CD4-positive, alpha-beta T cell treated with Interleukin-17A for 1 hour (primary cell): ENCODE measurements at places on chromosomes 6 and 20.

DNA sequence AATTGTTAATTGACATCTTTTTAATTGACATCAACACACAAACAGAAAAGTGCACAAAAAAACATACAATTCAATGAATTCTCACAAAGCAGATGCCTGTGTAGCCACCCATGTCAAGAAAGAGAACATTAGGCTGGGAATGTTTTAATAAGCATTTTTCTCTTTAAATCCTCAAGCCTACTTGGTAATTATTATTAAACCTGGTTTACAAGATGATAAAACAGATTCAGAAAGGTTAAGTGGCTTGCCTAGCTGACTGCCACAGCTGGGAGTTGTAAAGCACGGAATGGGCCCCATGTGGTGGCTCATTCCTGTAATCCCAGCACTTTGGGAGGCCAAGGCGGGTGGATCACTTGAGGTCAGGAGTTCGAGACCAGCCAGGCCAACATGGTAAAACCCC, 90.0 kb upstream of the AKAP12 start:
- no peak for DNase-seq

DNA sequence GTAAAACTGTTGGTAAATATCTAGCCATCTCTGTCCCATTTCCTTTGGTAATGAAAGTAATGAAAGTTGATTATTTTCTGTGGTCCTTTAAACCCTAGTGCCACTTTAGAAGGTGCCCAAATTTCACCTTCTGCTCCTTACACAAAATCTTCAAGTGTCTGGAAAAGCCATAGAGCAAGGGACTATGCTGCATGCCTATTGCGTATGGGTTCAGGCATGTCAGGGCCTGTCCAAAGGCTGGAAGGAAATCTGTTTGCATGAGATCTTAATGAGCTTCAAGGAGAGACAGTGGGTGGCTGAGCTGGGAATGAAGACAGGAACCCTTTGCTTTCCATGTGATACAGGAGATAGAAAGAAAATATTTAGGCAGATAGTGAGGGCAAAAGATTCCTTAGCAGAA, 66.6 kb upstream of the CCN6 start:
- DNase-seq: no peak

DNA sequence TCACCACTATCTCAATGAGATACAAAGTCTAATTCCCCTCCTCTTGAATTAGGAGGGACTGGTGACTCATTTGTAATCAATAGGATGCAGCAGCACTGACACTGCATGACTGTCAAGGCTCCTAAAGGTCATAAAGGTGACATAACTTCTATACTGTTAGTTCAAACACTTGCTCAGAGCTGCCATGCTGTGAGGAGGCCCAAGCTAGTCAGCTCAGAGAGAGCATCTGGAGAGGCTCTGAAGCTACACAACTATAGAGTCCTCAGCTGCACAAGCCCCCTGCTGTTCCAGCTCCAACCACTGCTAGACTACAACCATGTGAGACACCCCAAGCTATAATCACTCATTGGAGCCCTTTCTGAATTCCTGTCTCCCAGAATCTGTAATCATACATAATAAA, 17.0 kb upstream of the HEY2 start:
- no peak for DNase-seq

DNA sequence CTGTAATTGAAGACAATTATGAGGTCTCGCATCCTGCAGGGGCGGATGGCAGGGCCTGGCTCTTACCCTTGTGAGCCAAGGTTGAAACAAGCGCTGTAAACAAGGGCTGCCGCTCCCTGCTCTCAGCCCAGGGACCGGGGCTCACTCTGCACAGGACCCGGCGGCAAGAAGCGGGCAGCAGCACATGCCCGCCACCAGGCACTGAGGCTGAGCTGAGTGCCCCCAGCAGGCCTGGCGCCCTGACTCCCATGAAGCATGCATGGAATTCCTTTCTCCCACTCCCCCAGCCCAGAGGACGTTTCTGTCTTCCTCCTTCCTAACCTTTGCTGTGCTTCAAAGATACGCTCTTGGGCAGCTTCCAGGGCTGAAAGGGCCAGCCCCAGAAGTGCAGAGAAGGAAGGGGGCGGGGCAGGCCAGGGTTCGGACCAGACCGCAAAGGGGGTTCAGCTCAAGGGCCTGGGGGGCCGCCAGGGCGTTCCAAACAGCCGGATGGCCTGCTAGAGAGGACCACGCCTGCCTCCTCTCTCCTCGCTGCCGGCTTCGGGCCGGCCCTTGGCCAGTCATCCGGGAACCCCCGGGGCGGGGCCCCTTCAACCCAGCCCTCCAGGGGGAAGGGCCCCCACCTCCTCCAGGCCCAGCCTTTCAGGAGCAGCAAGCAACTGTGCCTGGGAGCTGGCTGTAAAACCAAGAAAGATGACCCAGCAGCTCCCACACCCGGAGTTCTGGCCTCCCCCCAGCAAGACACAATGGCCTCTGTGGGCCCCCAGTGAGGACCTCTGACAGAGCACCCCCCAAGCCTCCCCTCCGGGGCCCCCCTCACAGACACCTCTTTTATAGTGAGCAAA, 109.9 kb downstream of the NOL4L start:
- DNase-seq: no peak

- DNase-seq: no peak
Observed at GRCh38 chr6:168109171-168109570, 30.2 kb upstream of the FRMD1 start.

DNA sequence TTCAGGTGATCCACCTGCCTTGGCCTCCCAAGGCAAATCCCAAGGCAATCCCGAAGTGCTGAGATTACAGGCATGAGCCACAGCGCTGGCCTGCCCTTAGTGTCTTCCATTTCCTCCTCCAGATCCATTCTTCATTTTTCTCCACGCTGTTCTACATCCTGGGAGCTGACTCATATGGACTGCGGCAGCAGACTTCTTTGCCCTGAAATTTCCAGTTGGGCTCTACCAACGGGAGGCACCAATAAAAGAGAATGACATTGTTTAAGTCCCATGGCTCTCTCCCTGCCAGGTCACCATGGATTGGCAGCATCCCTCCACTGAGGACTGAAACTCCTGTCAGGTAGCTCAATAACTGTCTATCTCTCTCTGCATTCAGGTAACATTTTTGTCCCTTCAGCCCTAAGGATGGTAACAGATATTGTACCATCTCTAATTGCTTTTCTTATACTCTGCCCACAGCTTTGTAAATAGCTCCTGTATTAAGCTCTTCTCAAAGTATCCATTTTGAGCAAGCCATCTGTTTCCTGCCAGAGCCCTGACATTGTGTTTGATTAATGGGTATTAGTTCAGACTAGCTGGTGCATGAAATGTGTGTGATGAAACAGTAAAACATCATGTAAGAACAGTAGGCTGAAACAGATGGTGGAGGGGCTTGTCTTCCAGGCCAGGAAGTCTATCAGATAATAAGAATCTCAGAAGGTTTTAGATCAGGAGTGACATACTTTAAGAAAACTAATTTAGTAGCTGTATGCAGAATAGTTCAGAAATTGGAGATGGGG, 3.6 kb downstream of the TBCC start:
- no peak for DNase-seq

- DNase-seq: no peak
Observed at GRCh38 chr6:150091476-150091875, 22.6 kb upstream of the ULBP3 start.

- DNase-seq: no peak
Observed at GRCh38 chr20:48238781-48239180, 453.5 kb upstream of the SULF2 start.

GRCh38 chr20:24376311-24377099, 92.9 kb upstream of the SYNDIG1 start:
- DNase-seq: no peak

GRCh38 chr6:156943816-156944215, 166.6 kb downstream of the ARID1B start:
- DNase-seq: no peak

DNA sequence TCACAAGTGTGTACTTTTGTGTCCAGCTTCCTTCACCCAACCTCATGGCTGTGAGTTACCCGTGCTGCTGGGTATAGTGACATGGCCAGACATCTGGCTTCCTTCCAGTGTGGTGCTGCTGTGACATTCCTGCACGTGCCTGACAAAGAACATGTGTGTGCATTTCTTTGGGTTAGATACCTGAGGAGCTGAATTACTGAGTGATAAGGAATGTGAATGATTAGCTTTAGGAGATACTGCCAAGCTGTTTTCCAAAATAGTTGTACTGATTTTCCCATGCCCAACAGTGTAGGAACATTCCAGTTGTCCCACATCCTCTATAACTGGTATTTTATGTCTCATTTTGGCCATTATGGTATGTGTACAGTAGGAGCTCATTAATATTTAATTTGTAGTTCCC, 132.5 kb downstream of the PREX1 start:
- no peak for DNase-seq

DNA sequence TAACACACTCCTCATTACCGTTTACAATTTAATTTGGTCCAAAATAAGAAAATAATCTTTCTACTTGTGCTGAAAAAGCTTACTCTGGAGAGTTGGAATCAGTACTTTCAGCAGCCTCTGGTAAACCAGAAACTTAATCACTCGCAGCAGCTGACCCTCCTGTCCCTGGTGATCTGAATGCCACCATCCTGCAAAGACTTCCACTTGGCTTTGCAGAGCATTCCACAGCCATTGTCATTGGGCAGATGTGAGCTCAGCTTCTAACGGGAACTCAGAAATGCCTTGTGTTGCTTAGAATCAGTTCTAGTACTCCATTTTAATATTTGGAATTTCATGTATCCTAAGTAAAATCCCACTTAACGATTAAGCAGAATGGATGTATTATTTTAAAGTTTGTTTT, 59.7 kb downstream of the PHACTR1 start:
- no peak for DNase-seq

DNA sequence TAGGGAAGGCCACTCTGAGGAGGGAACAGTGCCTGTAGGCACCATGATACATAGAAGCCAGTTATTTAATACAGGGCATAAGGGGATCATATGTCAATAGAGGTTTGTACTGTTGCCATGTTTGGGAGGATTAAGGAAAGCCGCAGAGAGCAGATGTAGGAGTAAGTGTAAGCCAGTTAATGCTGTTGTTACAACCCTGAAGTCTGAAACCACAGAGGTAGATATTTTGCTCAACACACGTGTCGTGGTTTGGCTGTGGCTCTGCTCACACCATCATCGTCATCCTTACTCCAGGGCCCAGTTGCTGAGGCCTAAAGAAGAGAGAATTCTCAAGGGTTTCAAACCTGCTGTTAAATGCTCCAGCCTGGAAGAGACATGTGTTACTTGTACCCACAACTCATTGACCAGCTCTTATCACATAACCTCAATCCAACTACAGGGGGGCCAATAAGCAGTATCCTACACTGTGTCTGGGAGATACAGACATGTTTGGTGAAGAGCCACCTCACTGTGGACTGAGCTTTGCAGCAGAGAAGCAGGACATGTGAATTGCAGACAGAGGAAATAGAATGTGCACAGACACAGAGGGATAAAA, 31.0 kb upstream of the PSMF1 start:
- DNase-seq: no peak

DNA sequence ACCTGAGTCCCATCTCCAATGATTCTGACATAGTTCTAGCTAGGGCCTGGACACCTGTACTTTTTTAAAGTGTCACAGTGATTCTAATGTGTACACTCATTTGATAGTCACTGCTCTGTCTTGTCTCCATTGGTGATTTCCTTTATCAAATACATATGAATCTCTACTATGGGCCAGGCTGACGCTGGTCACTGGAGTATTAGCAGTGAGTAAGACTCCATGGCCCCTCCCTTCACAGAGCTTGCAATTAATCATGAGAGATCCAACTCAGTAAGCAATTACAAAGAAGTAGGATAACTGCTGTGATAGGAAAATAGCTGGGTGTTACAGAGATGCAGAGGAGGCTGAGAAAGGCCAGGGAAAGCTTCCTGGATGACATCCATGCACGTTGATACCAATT, 19.3 kb upstream of the SASH1 start:
- DNase-seq: no peak

DNA sequence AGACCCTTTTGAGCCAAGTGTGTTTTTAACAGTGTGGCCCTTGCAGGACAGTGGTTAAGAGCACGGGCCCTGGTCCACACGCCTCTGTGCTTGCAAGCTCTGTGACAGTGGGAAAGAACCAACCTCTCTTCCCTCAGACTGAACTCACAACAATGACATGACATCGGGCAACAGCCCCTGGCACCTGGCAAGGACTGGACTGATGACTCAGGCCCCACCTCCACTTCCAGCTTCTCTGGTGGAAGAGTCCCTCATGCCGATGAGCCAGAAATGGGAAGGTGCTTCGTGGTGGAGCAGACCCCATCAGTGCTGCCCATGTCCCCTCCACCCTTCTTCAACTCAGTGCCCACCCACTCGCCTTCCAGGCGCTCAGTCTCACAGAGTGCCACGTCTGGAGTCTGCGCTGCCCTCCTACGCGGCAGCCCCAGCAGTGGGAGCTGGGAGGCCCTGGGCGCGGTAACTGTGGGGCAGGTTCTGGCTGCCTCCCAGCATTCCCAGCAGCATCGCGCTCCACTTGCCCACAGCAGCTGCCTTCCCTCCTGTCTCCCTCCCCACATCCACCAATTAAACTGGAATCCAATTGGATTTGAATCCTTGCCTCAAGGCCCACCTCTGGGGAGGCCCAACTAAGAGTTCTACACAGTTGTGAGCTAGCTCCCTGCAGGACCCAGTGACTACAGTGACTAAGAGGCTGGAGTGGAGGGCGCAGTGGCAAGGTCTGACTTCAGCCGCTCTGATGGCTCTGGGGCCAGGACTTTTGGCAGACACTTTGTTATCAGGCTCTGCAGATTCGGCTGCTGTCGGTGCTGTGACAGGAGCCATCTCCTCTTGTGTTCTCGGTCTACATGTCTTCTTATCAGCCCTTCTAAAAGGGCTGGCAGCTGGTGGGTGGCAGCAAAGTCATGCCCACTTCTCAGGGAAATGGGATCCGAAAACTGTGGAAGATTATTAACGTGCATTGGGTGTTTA, 156.8 kb upstream of the MLN start:
- no peak for DNase-seq
